ENCODE measurements at places on chromosomes 5 and 9. TPM values are rescaled to one million over a fixed set of nuclear protein-coding genes. Genes with fewer than 3 reads are reported as not detected.

GRCh38 chr5:160685695-160686094 lies 166.3 kb downstream of the ATP10B start:
- no peak for DNase-seq

DNA sequence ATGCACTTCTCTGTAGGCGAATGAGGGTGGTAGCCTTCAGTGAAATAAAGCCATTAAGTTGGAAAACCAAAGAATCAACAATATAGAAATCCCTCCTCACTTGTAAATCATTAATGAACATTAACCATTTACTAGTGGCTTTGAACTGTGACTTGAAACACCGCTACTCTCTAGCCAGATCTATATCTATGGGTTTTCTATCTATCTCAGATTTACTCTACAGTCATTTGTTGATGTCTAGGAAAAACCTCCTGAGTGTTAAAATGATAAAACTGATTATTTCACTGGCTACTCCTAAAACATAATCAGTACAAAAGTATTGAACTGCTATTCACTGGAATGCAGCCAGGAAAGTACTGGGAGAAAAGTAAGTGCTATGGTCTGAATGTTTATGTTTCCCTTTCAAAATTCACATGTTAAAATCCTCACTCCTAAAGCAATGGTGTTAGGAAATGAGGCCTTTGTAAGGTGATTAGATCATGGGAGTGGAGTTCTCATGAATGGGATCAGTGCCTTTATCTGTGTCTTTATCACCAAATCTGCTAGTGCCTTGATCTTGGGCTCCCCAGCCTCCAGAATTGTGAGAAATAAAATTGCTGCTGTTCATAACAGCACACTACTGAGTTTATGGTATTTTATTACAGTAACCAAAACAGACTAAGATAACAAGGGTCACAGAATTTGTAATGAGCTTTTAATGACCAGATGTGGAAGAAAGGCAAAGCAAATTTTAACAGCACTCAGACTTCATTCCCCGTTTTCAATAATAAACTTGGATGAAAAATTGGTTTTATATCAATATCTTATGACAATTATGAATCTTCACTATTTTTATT lies 8.6 kb upstream of the OXCT1 start:
- no peak for DNase-seq

DNA sequence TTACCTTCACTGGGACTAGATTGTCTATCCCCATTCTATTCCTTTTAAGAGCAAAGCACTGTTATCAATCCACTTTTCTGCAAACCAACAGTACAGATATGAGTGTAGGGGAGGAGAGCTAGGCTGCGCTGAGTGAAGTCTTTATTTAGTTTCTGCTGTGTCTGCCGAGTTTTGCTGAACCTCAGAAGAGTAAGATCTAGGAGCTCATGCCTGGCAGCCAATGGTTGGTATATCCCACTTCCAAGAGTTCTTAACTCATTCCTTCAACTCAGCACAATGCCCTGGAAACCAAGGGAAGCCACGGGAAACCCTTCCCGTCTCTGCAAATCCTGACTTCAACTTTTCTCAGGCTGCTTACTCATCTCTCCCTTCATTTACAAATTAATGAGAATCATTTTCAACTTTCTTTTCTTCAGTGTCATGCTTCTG lies 58.0 kb upstream of the JAK2 start:
- no peak for DNase-seq

DNA sequence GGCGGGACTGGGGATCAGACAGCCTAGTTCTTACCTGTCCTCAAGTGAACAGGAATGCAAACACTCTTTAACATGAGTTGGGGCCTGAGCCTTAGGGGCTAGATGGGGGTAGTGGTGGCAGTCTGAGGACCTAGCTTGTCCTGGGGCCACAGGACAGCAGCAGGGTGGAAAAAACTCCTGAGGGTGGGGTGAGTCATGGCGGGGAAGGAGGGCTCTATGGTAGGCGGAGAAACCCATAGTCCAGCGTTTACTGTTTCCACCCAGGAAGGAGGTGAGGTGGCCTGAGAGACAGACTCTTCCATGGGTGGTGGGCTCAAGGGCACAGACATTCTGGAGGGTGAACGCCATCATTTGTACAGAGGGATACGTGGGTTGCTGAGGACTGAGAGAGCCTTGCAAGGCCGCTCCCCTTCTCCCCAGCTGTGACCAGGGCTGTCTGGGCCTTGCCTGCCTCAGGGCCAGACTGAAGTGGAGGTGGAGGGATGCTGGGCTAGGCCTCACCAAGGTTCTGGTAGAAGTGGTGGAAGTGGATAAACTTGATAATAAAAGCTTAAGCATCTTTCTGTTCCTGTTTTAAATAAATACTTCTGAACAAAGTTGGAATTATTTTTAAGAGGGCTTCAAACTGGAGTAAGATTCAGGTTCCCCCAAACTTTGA lies 1.1 kb upstream of the TSPAN17 start:
- no peak for DNase-seq

GRCh38 chr9:22037954-22038690 lies 29.0 kb upstream of the CDKN2B start:
- no peak for DNase-seq

DNA sequence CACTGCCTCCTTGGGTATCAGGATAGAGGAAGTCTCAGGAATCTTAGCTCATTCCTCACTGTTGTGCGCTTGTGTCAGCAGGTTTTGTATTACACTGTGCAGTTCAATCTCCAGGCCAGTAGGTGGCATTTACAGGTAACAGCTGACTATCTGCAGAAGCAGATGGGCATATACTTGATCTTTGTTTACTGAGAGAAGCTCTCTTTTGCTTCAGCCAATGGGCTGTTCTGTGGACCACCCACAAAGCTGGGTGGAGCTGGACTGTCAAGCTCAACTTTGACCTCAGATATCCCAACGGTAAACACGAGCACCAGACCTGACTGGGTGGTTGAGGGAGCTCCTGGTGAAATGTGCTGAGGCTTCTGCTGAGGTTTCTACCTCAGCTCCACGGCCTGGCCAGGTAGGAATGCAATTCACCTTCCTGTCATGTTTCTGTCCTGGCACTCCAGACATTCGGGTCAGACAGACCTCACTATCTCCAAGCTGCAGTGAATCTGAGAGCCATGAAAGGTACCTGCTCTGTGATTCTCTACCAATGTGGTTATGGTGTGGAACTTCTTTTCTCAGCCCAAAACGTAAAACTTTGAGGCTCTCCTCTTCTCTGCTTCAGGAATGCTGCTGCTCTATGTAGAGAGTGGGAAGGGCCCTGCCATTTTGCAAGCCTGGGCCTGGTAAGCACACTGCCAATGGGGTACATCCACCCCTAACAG lies 167.9 kb upstream of the ACTBL2 start:
- no peak for DNase-seq

- no peak for DNase-seq
Observed at GRCh38 chr9:4117835-4118610, 181.8 kb downstream of the GLIS3 start.

- no peak for DNase-seq
Observed at GRCh38 chr5:1709171-1709803, 90.3 kb downstream of the MRPL36 start.

DNA sequence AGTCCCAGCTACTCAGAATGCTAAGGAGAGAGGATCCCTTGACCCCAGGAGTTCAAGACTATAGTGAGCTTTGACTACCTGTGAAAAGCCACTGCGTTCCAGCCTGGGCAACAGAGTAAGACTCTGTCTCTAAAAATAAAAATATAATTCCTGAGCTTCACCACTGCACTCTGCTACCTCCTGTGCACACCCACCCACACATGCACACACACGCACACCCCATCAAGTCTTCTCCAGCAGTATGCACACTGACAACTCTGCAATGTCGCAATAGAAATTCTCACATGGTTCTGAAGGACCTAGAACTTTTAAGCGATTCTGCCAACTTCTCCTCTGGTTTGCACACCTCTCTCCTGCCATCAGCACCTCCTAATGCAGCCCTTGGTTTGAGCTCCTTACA lies 47.5 kb upstream of the FAT2 start:
- no peak for DNase-seq

PCDHB7 gene
- 5.4 TPM for polyA plus RNA-seq

GRCh38 chr9:134055981-134056461 lies 11.8 kb downstream of the BRD3 start:
- DNase-seq = no peak

ADAMTS13 gene
- polyA plus RNA-seq = 13.7 TPM

DNA sequence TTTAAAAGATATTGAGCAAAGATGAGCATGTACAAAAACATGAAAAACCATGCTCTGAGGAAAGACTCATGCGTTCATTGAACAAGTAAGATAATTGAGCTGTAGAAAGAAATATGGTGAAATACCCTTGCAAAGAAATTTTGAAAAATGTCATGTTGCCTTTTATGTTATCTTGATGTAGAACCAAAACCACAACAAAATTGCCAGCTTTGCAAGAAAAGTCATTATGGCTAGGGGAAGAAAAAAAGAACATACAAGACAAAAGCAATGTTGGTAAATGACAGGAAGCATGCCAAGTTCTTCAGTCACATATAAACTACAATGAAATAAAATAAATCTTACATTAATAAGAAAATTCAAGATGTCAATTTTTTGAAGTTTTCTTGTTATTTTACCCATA lies 368.0 kb downstream of the IRX1 start:
- DNase-seq = no peak

GRCh38 chr9:7144265-7145046 lies 386.7 kb downstream of the KDM4C start:
- no peak for DNase-seq

Measured in left renal cortex interstitium (tissue), 4 donors.